ENCODE measurements at places on chromosomes 12 and 14. TPM values are rescaled to one million over a fixed set of nuclear protein-coding genes. Genes with fewer than 3 reads are reported as not detected.

The COX8C gene
- total RNA-seq = not detected

The IAPP gene
- not detected for total RNA-seq

The NEDD1 gene
- 25.4 TPM for total RNA-seq

The KRT8 gene
- 5,279 TPM for total RNA-seq

All from A549 treated with dexamethasone at 1 μM for 4 hours (cell line).